Fibroblast of pulmonary artery (primary cell): ENCODE measurements at places on chromosomes 3 and 15.

DNA sequence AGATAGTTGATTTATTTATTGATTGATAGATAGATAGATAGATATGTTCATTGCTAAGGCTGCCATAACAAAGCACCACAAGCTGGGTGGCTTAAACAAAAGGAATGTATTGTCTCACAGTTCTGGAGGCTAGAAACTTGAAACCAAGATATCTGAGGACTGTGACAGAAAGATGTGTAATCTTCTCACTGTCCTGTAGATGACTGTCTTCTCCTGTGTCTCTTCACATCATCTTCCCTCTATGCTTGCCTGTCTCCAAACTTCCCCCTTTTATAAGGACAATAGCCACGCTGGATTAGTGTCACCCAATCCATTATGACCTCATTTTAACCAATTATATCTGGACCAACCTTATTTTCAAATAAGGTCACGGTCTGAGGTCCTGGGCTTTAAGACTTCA lies 40.9 kb downstream of the GNB4 start:
- DNase-seq: peak; percentile 8

DNA sequence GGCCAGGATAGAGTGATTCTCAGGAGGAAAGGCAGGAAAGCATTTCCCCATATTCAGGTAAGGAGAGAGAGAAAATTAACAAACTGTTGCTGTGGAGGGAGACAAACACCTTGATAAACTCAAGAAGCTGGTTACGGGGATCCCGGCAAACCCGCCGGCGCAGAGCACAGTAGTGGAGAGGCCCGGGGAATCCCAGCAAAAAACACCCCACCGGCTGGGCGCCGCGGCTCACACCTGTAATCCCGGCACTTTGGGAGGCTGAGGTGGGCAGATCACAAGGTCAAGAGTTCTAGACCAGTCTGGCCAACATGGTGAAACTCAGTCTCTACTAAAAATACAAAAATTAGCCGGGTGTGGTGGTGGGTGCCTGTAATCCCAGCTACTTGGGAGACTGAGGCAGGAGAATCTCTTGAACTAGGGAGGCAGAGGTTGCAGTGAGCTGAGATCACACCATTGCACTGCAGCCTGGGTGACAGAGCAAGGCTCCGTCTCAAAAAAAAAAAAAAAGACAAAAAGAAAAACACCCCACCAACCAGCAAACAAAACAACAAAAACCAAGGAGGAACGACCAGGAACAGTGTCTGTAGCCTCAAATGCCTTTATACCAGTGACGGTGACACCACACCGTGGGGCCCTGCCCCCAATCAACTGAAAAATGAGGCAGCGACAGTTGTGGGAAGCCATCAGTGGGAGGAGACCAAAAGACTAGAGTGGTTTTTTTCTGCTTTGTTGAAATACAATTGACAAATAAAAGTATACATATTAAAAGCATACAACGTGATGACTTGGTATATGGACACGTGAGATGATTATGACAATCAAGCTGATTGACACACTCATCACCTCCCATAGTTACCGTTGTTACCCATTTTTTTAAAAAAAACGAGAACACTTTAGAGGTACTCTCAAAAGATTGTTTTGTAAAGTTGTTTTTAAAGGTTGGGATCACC lies 40.2 kb upstream of the IDH2 start:
- DNase-seq: no peak

GRCh38 chr15:58070801-58071418 lies 5.4 kb upstream of the ALDH1A2 start:
- DNase-seq: peak; percentile 72

GRCh38 chr3:27454461-27454860 lies 29.7 kb downstream of the SLC4A7 start:
- DNase-seq: no peak

GRCh38 chr3:14822670-14823390 lies 4.1 kb downstream of the FGD5 start:
- no peak for DNase-seq

DNA sequence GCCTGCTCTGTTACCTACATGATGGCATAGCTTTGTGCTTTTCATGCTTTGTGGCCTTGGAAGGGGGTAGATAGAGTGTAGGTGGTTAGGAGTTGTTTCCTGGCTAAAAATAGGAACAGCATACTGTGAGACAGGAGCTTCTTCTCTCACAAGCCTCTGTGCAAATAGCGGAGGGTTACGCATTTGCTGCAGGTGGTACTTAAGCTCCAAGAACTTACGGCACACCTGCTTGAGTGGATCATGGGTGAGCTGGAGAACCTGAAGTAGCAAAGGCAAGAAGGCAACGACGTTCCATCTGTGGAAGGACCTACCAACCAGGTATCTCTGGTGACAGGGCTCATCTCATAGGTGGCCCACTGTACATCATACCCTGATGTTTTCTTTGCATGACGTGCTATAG lies 66.0 kb downstream of the ST6GAL1 start:
- DNase-seq: no peak

GRCh38 chr3:20575146-20575545 lies 389.1 kb upstream of the SGO1 start:
- DNase-seq: peak; percentile 74

DNA sequence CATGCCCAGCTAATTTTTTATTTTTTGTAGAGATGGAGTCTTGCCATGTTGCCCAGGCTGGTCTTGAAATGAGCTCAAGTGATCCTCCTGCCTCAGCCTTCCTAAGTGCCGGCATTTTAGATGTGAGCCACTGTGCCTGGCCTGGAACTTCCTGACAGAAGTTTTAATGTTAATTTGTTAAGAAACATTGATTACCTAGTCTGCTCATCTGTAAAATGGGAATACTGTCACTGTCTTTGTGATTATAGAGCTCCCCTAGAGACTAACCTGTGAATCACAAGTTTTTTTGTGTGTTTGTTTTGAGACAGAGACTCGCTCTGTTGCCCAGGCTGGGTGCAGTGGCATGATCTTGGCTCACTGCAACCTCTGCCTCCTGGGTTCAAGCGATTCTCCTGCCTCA lies 4.3 kb upstream of the EIF3J start:
- no peak for DNase-seq

DNA sequence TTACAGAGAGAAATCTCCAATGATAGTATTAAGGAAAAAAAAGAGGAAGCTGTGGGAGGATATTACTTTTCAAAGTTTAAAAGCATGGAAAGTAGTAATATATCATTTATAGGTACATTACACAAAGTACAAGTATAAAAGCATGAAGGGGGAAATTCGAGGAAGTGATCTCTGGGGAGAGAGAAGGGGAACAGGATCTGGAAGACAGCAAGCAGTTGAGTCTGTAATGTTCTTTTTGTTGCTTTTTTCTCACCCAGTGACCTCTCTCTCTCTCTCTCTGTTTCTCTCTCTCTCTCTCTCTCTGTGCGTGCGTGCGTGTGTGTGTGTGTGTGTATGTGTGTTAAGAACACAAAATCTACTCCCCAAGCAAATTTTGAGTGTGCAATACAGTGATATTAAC lies 10.2 kb downstream of the C3orf20 start:
- no peak for DNase-seq

- no peak for DNase-seq
These were observed 31.7 kb downstream of the HACD3 start for GRCh38 chr15:65561934-65562333.

- DNase-seq: no peak
These were observed 35.6 kb upstream of the IQSEC1 start for GRCh38 chr3:13108861-13109260.

DNA sequence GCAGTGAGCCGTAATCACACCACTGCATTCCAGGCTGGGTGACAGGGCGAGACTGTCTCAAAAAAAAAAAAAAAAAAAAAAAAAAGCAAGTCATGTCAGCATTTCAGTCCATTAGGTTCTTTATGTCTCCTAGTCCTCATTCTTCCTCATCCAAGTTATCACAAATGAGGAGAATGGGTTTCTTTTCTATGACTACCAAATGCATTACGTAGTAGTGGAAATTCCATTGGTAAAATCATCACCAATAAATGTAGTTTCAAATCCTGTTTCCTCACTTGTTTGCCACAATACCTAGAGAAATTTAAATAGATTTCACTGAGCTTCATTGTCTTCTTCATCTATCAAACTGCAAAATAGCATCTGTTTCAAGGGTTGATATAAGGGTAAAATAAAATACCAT lies 317.6 kb upstream of the MME start:
- no peak for DNase-seq

DNA sequence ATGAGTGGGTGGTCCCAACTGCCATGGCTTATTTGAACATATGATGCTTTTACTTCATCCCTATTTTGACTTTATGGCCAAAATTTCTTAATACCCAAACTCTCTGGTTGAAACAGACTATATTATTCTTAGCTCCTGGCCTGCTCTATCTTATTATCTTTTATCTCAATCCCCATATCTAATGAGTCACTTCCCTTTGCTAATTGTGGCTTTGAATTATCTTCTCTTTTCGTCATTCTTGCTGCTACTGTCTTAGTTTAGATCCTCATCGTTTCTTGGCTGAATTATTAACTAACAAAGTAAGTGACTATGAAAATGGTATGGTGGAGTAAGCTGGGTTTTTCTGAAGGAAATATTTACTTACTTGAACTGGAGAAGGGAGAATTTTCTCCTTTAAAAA lies 28.2 kb upstream of the DNAJC19 start:
- DNase-seq: no peak

GRCh38 chr15:79977431-79978054 lies 6.5 kb upstream of the BCL2A1 start:
- no peak for DNase-seq

GRCh38 chr15:100167884-100168375 lies 173.8 kb downstream of the ADAMTS17 start:
- no peak for DNase-seq

- DNase-seq: no peak
These were observed 398.5 kb downstream of the VPS13C start for GRCh38 chr15:61661791-61662190.
